NK-92 treated with Interleukin-12 subunit alpha and Interleukin-12 subunit beta, amount 100 ng/mL, for 24 hours (cell line): ENCODE measurements at places on chromosomes 2 and 18.

DNA sequence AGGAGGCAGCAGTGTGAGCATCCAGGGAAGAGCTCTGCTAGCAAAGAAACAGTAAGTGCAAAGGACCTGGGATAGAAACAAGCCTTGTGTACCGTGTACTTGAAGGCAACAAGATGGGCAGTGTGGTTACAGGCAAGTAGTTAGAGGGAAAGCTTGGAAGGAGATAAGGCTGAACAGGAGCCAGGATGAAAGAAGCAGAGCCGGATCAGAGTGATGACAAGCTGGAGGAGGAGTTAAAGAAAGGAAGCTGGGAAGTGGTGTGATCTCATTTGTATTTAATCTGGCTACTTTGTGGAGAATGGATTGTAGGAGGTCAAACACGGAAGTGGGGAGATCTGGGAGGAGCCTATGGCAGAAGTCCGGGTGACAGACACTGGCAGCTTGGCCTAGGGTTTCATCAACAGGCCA lies 44.7 kb upstream of the VPS54 start:
- DNase-seq, result no peak

DNA sequence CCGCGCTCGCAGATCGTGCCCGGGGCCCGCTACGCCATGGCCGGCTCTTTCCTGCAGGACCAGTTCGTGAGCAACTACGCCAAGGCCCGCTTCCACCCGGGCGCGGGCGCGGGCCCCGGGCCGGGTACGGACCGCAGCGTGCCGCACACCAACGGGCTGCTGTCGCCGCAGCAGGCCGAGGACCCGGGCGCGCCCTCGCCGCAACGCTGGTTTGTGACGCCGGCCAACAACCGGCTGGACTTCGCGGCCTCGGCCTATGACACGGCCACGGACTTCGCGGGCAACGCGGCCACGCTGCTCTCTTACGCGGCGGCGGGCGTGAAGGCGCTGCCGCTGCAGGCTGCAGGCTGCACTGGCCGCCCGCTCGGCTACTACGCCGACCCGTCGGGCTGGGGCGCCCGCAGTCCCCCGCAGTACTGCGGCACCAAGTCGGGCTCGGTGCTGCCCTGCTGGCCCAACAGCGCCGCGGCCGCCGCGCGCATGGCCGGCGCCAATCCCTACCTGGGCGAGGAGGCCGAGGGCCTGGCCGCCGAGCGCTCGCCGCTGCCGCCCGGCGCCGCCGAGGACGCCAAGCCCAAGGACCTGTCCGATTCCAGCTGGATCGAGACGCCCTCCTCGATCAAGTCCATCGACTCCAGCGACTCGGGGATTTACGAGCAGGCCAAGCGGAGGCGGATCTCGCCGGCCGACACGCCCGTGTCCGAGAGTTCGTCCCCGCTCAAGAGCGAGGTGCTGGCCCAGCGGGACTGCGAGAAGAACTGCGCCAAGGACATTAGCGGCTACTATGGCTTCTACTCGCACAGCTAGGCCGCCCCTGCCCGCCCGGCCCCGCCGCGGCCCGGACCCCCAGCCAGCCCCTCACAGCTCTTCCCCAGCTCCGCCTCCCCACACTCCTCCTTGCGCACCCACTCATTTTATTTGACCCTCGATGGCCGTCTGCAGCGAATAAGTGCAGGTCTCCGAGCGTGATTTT lies 7.6 kb downstream of the TBR1 start:
- no peak for DNase-seq

DNA sequence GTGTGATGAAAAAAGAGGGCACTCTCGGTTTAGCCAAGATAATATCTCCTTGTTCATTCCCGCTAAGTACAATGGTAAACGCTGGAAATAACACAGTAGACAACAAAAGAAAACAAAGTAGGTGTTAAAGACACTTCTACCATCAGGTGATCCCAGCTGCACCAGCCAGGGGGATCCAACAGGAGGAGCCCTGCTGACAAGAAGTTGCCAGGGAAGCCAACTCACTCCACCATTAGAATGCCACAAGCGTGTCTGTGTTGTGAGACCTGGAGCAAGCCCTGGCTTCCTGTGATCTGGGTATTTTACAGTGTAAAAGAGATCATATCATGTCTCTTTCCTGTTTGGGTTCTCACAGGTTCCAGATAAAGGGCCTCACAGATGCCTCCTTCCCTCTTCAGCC lies 117.0 kb downstream of the GRB14 start:
- DNase-seq, result no peak

GRCh38 chr18:56565046-56565445 lies 73.3 kb downstream of the TXNL1 start:
- no peak for DNase-seq

- DNase-seq, result no peak
Observed at GRCh38 chr2:240960309-240960970, 38.0 kb upstream of the SNED1 start.
